Fibroblast of lung (primary cell): ENCODE measurements at places on chromosomes 1 and 21. TPM values are rescaled to one million over a fixed set of nuclear protein-coding genes. Genes with fewer than 3 reads are reported as not detected.
A peak's percentile ranks its signal among the peaks of the same experiment; 100 is the strongest.

DNA sequence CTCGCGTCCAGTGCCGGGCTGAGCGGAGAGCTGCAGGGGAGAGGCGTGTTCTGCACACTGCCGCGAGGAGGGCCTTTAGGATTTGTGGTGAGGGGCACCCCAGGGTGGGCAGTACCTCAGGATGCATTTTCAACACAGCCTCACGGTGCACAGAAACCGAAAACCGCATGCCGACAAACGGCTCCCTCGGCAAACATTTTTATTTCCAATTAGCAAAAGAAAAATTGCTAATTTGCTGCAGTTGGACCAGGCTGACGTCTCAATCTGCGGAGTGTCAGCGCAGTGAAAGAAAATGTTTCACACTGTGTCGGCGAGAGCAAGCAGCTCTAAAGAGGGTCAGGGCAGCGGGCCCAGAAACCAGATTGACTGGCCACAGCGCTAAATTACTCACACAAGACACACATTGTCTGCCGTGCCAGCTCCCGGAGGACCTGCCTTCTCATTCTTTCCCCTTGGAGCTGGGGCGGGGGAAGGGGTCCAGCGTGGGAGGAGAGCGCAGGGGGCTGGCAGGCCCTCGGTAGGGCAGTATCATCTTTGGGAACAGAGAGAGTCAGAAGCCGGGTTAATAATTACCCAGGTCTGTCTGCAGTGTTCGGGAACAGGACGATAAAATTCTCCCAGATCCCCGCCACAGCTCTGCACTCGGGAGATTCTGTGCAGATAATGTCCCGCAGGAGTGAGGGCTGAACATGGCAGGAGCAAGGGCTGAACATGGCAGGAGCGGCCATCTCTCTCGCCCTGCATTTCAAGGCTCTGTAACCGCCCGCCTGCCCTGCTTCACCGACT is 150.2 kb downstream of the PRDM16 start:
- no peak overlapping the region for H3K4me3 ChIP-seq
- H3K27ac ChIP-seq, result no peak overlapping the region
- H3K36me3 ChIP-seq, result no peaks in the 10 kb centered on the region
- DNase-seq, result peak; percentile 1

IFNLR1 gene
- under 0.01 TPM in 1 of 2 replicates, not detected in the other for total RNA-seq

RXRG gene
- under 0.01 and 0.26 TPM in 2 replicates for total RNA-seq

GRCh38 chr1:189693140-189693539 is 784.5 kb downstream of the BRINP3 start:
- H3K36me3 ChIP-seq, result no peaks in the 10 kb centered on the region
- DNase-seq, result peak; percentile 8
- no peak overlapping the region for H3K27ac ChIP-seq

RGS7 gene
- 0.51 and 3.6 TPM in 2 replicates for total RNA-seq

DNA sequence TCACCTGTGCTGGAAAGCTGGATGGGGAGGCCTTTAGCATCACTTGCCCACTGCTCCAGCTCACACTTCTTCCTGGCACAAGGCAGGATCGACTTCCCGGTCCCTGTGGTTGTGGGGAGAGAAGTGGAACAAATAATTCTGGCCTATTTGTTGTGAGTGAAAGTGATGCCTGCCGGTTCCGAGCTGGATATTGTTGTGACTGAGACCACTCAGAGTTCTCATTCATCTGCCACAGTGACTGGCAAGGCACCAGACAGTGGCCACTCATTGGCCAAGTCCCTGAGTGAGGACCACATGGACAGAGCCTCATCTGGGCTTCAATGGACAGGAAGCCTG is 191.9 kb downstream of the PTPRU start:
- DNase-seq, result no peak
- H3K36me3 ChIP-seq, result no peaks in the 10 kb centered on the region
- no peak overlapping the region for H3K4me3 ChIP-seq
- H3K4me1 ChIP-seq, result no peaks in the 10 kb centered on the region

- peaks cover 6% of the 10 kb centered on the region for H3K4me1 ChIP-seq
- no peak overlapping the region for H3K4me3 ChIP-seq
- H3K27ac ChIP-seq, result no peak overlapping the region
- H3K36me3 ChIP-seq, result no peaks in the 10 kb centered on the region
Observed at GRCh38 chr1:234770924-234771540, 161.1 kb upstream of the IRF2BP2 start.

TCHHL1 gene
- not detected in 2 replicates for total RNA-seq

WNT3A gene
- total RNA-seq, result not detected in 2 replicates

DNA sequence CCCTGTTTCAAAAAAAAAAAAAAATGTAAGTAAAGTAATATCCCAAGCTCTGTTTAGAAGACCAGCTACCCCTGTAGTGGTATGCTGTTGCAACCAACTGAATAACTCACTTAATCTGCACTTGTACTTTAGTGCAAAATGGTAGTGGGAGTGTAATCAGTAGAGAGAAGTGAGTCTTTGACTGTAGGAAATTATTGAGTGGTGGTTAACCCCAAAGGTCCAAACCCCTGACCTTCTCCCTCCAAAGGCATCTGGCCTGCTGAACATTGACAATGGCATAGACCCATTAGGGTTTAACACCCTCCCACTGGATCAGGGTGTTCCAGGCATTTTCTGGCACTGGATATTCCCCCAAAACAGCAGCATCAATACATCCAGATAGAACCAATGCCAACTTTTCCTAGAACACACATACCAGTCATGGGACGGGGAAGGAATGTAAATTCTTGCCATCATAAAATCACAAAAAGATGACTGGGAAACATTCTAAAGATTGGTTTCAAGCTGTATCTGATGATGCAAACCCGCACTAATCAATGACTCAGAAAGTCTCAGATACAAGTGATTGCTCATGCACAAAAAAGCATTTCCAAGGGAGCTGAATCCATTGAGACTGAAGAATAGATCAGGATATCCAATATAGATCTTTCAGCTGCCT is 110.3 kb downstream of the MRPL39 start:
- no peak overlapping the region for H3K27ac ChIP-seq
- no peaks in the 10 kb centered on the region for H3K27me3 ChIP-seq
- no peak overlapping the region for H3K4me3 ChIP-seq
- no peaks in the 10 kb centered on the region for H3K36me3 ChIP-seq
- H3K4me1 ChIP-seq, result no peaks in the 10 kb centered on the region

SPRR2F gene
- total RNA-seq, result not detected in 2 replicates

DNA sequence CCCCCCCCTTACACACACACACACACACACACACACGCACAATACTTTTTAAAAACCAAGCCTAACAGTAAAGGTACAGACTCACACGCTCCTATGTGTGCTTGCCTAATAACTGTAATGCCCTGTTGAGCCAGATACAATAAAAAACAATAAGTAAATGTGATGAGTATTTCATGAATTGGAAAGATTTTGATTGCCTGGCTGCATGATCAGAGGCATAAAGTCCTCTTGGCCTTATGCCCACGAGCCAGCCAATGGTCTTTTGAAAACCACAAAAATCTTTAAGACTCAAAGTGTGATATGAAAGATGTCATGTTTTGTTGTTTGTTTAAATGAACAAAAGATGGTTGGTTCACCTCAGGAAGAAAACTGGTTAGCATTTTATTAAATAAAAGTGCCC is 441.9 kb upstream of the ZRANB2 start:
- H3K4me3 ChIP-seq, result no peak overlapping the region
- no peaks in the 10 kb centered on the region for H3K4me1 ChIP-seq
- DNase-seq, result peak; percentile 0
- no peaks in the 10 kb centered on the region for H3K36me3 ChIP-seq

CRYAA gene
- total RNA-seq, result not detected in 2 replicates

GRCh38 chr1:181202986-181203555 is 114.6 kb downstream of the IER5 start:
- no peaks in the 10 kb centered on the region for H3K36me3 ChIP-seq
- no peak overlapping the region for H3K27ac ChIP-seq
- no peak for DNase-seq
- H3K4me3 ChIP-seq, result no peak overlapping the region

- peak overlapping the region; percentile 85 for H3K27ac ChIP-seq
- no peaks in the 10 kb centered on the region for H3K27me3 ChIP-seq
- H3K4me3 ChIP-seq, result no peak overlapping the region
- no peak for DNase-seq
- H3K4me1 ChIP-seq, result peaks cover 25% of the 10 kb centered on the region
Observed at GRCh38 chr1:91700771-91701471, 185.0 kb downstream of the TGFBR3 start.

DNA sequence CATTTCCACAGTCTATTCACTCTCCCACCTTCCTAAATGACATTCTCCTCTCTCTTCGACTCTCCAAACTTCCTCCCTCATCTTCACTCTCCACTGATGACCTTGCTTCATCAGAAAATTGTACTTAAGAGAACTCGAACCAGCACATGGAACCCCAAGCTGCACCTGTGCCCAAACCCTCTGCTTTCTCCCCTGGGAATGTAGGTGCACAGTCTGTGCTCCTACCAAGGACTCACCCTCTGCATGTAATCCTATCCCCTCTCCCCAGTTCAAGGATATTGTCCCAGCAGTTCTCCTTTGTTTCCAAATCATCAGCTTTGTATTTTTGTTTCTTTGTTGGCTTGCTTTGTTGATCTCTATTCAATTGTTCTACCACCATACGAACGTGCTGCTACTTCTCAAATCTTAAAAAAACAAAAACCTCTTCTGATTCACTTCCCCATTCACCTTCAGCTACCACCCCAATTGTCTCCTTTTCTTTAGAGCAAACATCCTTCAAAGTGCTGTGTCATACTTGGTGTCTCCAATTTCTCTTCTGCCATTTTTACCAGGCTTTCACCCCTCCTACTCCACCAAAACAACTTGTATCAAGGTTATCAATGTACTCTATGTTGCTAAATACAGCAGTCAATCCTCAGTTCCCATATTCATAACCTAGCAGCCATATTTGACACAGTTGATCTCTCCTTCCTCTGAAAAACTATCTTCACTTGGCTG is 26.8 kb downstream of the RAB3B start:
- no peak overlapping the region for H3K27ac ChIP-seq
- H3K27me3 ChIP-seq, result no peaks in the 10 kb centered on the region
- H3K4me3 ChIP-seq, result no peak overlapping the region
- no peak for DNase-seq

- no peaks in the 10 kb centered on the region for H3K36me3 ChIP-seq
- peaks cover 27% of the 10 kb centered on the region for H3K4me1 ChIP-seq
- peak overlapping the region; percentile 98 for H3K27ac ChIP-seq
- no peaks in the 10 kb centered on the region for H3K27me3 ChIP-seq
- no peak overlapping the region for H3K4me3 ChIP-seq
- DNase-seq, result no peak
Observed at GRCh38 chr1:40038697-40039096, 1.8 kb upstream of the CAP1 start.

HAO2 gene
- total RNA-seq, result not detected in 2 replicates

TSPEAR gene
- not detected in 2 replicates for total RNA-seq

DNA sequence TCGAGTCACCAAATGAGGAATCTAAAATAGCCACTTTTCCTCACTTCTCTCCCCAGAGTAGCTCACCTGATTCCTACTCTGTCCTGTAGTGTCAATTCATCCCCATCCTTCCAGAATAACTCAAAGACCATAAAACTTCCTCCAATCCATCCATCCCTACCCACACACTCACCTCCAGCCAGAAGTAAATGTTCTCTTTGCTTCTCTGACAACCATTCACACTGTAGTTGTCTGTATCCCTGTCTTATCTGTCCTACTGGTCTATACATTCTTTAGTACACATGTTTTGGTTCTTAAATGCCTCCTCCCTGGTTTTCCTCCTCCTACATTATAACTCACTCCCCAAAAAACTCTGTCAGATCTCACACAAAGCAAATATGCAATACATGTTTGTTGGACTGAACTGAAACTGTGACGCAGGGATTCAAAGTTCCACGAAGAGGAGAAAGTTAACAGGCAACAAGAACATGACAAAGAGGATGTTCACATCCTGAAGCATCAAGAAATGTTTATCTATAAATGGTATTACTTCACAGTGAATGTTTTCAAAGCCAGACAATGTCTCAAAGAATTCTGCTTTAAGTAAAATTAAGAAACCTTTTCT is 11.0 kb downstream of the TP53BP2 start:
- peak; percentile 67 for DNase-seq
- H3K4me1 ChIP-seq, result peaks cover 33% of the 10 kb centered on the region
- H3K27me3 ChIP-seq, result no peaks in the 10 kb centered on the region
- peak overlapping the region; percentile 75 for H3K27ac ChIP-seq
- H3K36me3 ChIP-seq, result no peaks in the 10 kb centered on the region

C1QA gene
- total RNA-seq, result 0.26 TPM in 1 of 2 replicates, not detected in the other

DNA sequence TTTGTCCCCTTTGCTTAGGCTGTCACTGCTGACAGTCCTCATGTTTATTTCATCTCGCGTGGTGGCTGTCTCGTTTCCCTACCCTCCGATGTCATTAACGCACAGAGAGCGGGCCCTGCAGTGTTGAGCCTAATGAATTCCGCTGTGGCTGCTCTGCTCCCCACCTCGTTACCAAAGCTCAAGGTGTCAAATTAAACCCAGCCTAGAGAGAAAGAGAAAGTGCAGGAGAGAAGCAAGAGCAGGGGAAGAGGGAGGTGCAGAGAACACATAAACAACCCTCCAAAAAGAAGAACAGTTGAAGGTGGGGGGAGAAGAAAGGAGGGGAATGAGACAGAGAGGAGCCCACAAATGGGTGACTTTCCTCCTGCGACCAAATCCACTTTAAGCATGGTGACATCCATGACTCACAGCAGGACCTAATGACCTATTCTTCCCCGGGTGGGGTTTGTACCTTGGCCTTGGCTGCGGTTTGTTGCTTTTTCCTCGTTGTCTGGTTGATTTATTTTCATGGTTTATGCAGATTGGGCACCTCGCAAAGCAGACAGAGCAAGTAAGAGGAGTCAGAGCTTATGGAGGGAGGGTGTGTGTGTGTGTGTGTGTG is 92.5 kb downstream of the PBX1 start:
- no peak overlapping the region for H3K4me3 ChIP-seq
- H3K27ac ChIP-seq, result no peak overlapping the region
- no peaks in the 10 kb centered on the region for H3K36me3 ChIP-seq
- DNase-seq, result peak; percentile 78
- no peaks in the 10 kb centered on the region for H3K27me3 ChIP-seq
- no peaks in the 10 kb centered on the region for H3K4me1 ChIP-seq

DPH2 gene
- total RNA-seq, result 9.1 and 12.8 TPM in 2 replicates

- H3K27ac ChIP-seq, result peak overlapping the region; percentile 73
- DNase-seq, result peak; percentile 98
Observed at GRCh38 chr1:110003747-110004428, 19.3 kb downstream of the AHCYL1 start.

- peak; percentile 80 for DNase-seq
- H3K27ac ChIP-seq, result no peak overlapping the region
- no peak overlapping the region for H3K4me3 ChIP-seq
- no peaks in the 10 kb centered on the region for H3K4me1 ChIP-seq
Observed at GRCh38 chr1:219812491-219813203, 115.7 kb downstream of the SLC30A10 start.

FAM78B gene
- total RNA-seq, result 0.33 and 0.51 TPM in 2 replicates

CDC7 gene
- 3.1 and 3.6 TPM in 2 replicates for total RNA-seq

- no peaks in the 10 kb centered on the region for H3K4me1 ChIP-seq
- H3K27ac ChIP-seq, result no peak overlapping the region
- DNase-seq, result peak; percentile 6
- H3K27me3 ChIP-seq, result no peaks in the 10 kb centered on the region
- H3K4me3 ChIP-seq, result no peak overlapping the region
Observed at GRCh38 chr1:160813215-160813614, 17.2 kb downstream of the LY9 start.

DNA sequence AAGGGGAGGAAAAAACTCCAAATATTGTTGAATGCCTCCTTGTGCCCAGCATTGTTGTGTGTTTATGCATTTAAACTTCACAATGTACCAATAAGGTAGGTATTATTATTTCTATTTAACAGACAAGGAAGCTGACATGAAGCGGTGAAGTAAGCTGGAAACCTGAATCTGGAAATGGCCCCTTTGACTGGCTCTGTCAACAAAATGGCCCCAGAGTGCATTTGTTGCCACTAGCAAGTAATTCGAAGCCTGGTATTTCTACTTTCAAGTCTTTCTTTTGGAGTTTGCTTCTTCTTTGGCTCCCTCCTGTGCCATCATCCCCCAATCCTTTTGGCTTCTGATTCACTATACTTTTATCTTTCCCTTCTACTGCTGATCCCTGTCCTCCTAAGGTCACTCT is 23.1 kb downstream of the CRYZL1 start:
- DNase-seq, result no peak
- no peaks in the 10 kb centered on the region for H3K4me1 ChIP-seq
- H3K27ac ChIP-seq, result no peak overlapping the region
- no peak overlapping the region for H3K4me3 ChIP-seq
- H3K36me3 ChIP-seq, result no peaks in the 10 kb centered on the region
